Right lung (tissue), 10 donors: ENCODE measurements at places on chromosomes 11 and 22.

GRCh38 chr11:127677660-127678425, 677.3 kb upstream of the KIRREL3 start:
- no peak for DNase-seq

DNA sequence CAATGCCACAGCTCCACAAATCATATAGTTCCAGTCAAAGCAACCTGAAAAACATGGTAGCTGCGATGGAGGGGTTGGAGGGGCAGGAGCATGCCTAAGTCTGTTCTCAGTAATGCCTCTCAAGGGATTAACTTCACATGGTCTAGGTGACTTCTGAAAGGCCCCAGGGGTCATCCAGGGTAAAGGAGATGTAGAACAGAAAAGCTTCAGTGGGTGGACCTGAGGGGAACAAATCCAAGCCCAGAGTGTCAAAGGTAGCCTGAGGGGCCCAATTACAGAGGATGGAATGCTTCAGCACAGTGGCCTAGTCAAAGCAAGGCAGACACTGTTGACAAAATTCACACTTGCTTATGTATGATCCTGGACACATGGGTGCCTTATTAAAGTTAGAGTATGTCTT, 23.3 kb downstream of the OR4D9 start:
- DNase-seq: no peak

DNA sequence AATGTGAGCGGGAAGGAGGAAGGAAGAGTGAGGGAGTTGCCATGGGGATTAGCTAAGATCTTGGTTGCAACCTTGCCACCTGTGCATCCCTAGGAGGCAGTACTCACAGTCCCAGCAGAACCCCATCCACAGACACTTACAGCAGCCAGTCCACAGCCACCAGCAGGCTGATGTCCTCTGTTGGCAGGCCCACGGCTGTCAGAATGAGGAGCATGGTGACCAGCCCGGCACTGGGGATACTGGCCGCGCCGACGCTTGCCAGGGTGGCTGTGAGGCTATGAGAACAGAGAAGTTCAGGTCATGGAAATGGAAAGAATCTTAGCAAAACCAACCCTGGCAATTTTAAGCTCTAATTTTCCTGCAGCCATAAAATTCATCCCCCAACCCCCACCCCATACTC, 138.6 kb downstream of the SLC1A2 start:
- DNase-seq: no peak

- no peak for DNase-seq
Observed at GRCh38 chr11:28777126-28777525, 668.9 kb downstream of the METTL15 start.

DNA sequence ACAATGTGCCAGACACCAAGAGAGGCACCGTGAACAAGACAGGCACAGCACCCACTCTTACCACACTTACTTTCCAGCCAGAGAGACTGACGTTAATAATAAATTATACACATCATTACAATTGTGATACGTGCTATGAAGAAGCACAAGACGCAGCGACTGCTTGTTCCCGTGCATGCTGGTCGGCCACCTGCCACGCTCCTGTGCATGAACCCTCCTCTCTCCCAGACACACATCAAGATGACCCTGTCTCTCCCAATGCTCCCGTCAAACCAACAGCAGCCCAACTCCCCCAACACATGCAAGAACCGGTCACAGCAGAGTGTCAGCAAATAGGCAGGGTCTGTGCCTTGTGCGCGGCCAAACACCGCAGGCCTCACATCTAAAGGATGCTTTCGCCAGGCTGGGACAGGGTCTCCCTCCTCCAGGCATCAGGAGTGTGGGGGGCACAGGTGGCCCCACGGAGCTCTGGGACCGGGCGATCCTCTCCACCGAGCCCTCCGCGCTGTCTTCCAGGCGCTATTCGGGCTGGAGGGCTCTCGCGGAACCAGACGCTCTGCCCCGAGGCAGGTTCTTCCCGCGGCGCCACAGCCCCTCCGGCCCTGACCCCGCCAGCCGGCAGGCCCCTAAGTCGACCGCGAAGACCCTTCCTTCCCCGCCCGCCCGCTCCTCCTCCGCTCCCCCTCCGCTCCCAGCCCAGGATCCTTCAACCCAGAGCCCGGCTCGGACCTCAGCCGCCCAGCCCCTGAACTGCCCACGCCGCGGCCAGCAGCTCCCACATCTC, 533 bp downstream of the SERGEF start:
- peak; percentile 4 for DNase-seq

DNA sequence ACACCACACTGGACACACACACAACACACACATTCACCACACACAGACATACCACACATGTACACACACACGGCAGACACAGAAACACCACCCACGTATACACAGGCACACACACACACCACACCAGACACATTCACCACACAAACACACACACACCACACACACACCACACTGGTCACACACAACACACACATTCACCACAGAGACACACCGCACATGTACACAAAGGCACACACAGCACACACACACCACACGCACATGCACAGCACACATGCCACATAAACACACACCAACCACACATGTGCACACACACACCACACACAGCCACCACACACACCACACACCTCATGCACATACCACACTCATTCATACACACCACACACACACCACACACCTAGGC, 84.2 kb upstream of the PRR5 start:
- no peak for DNase-seq

DNA sequence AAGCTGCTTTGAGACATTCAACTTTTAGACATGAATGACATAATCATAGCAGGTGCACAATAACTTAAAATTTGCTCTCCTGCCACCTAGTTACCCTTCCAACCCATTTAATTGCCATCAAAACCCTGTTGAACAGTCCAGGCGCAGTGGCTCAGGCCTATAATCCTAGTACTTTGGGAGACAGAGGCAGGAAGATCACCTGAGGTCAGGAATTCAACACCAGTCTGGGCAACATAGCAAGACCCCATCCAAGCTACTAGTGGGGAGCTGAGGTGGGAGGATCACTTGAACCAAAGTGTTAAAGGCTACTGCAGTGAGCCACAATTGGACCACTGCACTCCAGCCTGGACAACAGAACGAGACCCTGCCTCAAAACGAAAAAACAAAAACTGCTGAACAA, 4.0 kb upstream of the PHF21A start:
- no peak for DNase-seq

- no peak for DNase-seq
Observed at GRCh38 chr22:48577014-48577690, 1250.5 kb downstream of the BRD1 start.

DNA sequence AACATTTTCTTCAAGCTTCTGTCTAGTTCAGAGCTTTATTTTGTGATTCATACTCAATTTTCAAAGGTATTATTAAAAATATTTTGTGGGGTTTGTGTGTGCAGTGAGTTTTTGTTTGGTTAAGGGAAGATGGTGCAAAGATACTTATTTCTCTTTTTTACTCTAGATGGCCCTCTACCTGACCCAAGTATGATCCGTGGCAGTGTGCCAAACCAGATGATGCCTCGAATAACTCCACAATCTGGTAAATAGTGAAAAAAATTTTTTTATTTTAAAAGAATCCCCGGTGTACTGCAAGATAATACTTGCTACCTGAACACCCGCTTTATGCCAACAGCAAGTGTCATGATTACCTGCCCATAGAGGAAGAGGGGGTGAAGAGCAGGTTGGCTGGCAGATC, 54.2 kb downstream of the EP300 start:
- no peak for DNase-seq

- no peak for DNase-seq
Observed at GRCh38 chr11:65672180-65672860, 9.6 kb upstream of the RELA start.

DNA sequence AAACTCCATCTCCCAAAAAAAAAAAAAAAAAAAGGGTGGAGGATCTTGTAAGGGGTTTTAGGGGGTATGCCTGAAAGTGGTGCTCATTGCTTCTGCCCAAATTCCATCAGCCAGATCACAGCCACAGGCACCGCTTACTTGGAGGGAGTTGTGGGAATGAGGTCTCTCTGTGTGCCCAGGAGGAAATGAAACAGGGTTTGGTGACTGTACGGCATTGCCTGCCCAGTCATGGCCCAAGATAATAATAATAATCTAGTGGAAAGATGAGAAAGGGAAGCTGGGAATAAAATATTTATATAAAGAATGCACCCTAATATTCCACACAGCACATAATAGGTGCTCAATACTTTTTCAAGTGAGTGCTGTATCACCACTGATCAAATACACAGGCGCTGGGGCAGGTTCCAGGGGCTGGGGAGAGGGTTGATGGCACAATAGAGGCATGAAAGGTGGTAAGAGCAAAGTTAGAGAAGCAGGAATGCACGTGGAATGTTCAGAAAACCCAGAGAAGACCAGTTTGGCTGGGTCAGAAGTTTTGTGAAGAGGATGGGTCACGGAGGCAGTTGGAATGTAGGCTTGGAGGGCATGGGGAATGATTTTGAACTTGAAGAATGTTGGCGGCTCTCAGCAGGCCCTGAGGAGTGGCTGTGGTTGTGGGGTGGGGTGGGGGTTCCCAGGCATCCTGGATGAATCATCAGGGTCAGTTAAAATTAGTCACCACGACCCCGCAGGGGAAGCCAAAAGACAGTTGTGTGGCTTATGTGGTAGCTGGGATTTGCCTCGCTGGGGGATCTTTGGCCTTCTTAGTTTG, 12.5 kb upstream of the MB start:
- no peak for DNase-seq

DNA sequence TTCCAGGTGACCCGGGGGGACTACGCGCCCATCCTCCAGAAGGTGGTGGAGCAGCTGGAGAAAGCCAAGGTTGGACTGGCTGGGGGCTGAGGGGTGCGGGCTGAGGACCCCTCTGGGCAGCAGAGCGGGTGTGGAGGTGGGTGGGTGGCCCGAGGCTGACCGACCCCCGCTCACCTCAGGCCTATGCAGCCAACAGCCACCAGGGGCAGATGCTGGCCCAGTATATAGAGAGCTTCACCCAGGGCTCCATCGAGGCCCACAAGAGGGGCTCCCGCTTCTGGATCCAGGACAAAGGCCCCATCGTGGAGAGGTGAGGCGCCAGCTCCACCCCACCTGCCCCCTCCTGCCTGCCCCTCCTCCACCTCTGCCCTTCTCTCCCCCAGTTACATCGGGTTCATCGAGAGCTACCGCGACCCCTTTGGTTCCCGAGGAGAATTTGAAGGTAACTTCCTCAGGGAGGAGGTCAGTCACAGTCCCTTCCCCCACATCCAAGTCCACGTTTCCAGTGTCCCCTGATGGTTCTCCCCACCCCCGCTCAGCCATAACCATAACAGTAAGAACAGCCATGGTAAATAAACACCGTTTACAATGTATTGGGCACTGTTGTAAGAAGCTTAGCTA, 11.2 kb downstream of the DPP3 start:
- DNase-seq: no peak

DNA sequence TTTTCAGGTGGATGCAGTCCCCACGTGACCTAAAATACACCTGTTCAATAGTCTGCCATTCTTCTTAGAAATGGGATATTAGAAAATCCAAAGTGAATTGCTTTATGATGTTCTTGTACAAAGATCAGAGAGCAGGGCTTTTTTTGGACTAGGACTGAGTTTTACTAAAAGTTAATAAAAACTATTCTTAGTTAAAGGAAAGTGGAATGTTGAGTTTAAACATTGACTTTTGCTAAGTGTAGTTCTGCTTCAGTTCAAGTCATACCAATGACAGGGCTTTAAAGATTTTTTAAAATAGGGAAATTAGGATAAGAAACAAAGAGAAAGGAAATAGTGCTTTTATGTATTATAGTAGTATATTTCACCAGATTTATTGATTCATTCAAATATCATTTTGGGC, at the start of gene SLC22A24:
Gene SLC22A24, minus strand, starts transcription at position 101 of the 400 bp plus-strand sequence. CDS start 442 bp downstream, outside the sequence.
- DNase-seq: no peak

DNA sequence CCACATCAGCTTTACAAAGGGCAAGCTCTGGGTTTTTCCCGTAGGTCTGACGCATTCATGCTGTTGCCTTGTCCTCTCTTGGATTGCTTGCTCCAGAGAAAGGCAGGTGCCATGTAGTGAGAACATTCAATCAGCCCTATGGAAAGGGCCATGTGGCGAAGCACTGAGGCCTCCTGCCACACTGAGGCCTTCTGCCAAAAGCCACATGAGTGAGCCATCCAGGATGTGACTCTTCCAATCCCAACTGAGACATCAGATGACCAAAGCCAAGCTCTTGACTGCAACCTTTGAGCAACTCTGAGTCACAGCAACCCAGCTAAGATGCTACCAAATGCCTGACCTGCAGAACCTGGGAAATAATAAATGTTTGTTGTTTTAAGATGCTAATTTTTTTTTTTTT, 9.0 kb upstream of the PANX3 start:
- DNase-seq: no peak

- DNase-seq: no peak
Observed at GRCh38 chr22:44192098-44192815, 11.5 kb downstream of the PARVG start.

DNA sequence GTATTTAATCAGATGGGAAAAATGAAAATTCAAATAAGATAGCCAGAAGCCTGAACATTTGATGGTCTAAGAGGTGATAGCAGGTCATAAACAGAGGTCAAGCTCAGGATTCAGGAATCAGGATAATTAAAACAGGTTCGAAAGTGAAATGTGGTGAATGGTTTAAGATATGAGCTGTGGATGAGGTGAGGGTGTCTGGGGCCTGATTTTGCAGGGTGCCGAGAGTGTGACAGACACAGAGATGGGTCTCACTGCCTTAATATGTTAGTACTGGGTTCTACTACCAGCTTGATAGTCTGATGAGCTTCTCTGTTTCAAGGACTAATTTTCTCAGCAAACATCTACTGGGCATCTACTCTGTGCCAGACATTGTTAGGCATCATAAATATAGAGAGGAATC, 19.9 kb upstream of the EMSY start:
- no peak for DNase-seq

GRCh38 chr11:73121692-73122091, 20.4 kb downstream of the FCHSD2 start:
- DNase-seq: no peak

- DNase-seq: no peak
Observed at GRCh38 chr11:8658321-8659057, 24.0 kb downstream of the TRIM66 start.
